Activated CD4-positive, alpha-beta T cell treated with anti-CD3 and anti-CD28 coated beads, Interleukin-2, Interleukin-6, amounts not matched to agents 100 ng/mL and 50 ng/mL, durations not matched to agents 16 hours and 8 hours (primary cell): ENCODE measurements at places on chromosomes 5 and 9.
A peak's percentile ranks its signal among the peaks of the same experiment; 100 is the strongest.

DNA sequence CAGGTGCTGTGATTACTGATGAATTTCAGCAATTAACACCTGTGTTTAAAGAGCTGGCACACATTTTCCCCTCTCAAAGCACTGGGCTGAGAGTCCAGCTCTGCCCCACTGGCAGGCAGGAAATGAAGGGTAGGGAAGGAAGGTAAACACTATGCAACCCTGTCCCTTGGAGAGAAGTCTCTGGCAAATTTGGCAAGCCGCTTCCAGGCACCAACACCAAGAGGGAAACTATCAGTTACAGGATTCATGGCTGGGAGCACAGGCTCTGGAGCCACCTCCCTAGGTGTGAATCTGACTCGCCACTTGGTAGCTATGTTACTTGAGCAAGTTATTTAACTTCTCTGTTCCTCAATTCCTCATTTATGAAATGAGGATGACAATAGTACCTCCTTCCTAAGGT is 3.3 kb downstream of the ANKS6 start:
- no peak for DNase-seq

GRCh38 chr9:2024888-2025782 is 10.0 kb downstream of the SMARCA2 start:
- no peak for DNase-seq

GRCh38 chr9:97389249-97389648 is 22.6 kb upstream of the TDRD7 start:
- no peak for DNase-seq

DNA sequence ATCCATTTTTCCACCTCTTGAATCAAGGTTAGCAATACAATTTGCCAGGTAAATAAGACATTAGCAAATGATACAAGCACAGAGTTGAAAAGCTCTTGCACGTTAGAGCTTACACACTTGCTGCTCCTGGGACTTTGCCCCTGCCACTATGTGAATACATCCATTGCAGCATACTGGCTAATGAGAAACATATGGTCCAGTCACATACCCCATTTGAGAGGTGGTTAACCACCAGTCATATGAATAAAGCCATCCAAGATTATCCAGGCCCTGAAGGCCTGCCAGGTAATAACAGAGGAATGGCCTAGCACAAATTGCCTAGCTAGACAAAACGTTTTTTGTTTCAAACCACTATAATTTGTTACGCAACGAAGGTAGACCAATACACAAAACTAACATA is 45.8 kb upstream of the FTMT start:
- no peak for DNase-seq

- DNase-seq, result no peak
Observed at GRCh38 chr5:76174101-76174500, 90.9 kb downstream of the SV2C start.

- no peak for DNase-seq
Observed at GRCh38 chr9:121985792-121986494, 107.2 kb downstream of the TTLL11 start.

- DNase-seq, result no peak
Observed at GRCh38 chr5:176697267-176697933, 50.1 kb downstream of the TSPAN17 start.

DNA sequence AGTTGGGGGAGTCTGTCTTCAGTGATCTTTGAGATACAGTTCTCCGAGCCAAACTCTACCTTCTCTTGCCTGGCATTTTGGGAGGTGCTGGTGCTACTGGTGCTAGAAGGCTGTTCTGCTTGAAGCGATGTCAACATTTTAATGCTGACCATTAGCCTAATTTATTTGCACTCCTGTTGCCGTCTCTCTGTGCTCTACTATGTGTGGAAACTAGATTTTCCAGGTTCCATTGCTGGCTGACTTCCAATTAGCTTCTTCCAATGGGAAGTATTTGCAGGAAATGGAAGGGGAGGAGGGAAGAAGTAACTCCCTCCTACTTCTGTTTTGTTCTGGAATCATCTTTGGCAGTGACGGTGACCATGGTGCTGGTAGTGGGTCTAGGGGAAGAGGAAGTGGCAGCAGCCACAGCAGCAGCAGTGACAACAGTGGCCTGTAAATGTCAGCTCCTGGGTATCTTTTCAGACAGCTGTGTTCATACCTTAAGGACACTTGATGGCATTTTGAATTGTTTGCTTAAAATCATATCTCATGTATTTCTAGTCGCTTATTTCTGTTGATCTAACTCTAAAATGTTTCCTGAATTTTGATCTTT is 7.9 kb downstream of the TXNDC8 start:
- no peak for DNase-seq

GRCh38 chr5:106321242-106321641 is 1349.5 kb downstream of the EFNA5 start:
- DNase-seq, result no peak

DNA sequence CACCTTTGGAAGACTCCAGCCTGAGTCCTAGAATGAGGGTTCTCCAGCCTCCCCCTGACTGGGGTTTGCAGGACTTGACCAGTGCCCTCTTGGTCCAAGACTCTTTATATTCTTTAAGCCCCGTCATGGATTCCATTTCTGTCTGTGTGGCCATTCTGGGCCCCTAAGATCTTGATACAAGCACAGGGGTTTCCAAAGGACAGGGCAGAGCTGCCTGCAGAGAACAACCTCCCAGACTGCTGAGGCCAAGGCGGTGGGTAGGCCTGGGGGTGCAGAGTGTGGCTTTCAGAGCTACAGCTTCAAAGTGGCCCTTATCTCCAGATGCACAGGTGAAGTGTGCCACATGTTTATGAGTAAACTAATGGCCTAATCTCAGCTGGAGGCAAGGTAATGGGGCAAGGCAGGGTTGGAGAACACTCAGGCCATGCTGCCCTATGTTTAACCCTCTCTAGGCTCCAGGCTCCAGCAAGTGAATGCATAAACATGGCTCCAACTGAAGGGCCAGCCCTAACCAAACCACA is 32.1 kb downstream of the FOXI1 start:
- DNase-seq, result no peak

DNA sequence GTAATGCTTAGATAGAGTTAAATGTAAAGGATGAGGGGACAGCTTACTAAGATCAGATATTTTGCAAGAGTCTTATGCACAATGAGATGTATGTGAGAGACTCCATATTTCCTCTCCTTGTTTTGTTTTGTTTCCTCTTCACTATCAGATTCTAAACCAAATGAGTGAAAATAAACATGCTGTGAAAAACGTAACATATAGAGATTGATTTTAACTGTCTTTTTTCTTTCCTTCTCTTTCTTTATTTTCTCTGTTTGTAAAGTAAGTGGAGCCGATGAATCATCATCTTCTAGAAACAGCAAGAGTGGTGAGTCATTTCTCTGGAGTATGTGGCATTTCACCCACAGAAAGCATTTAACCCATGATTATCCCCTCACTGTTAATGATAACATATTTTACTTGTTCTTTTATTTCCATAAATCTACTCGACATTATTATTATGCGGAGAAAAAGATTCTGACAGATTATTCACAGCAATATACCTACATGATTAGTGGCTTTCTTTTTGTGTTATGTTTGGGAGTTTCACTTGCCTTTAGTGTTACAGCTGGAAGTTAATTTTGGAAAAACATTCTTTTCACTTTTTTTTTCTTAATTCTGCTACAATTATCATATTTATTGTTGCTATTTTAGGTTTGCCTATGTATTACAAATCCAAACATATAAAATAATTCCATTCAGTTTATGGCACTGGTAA is 2.1 kb upstream of the ANXA1 start:
- DNase-seq, result peak; percentile 81

DNA sequence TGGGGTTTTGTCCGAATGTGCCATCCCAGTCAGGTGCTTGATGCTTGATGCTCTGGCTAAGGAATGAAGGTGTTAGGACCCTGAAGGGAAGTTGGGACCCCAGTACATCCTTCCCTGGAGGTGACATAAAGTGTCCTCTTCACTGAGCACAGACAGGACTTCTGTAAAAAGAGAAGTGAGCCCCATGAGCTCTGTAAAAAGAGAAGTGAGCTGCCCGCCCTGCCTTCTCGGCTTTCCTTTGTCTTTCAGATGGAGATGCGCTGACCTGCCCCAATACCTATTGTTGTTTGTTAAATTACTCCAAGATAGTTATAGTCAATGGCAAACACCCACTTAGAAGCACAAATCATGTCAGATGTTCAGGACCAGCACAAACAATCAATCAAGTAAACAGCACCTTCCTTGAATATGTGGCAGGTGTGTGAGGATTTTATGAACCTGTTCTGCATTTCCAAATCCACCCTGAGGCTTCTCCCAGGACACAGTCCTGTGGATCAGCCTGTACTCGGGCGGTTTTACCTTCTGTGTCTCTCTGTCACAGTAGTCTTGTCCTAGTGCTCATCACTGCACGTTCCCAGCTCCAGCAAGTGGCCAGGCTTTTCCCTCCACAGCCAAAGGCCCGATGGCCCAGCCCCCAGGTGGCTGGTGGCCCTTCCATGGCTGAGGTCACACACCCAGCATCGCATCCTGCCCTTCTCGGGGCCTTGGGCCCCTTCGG is 191.4 kb downstream of the MTRR start:
- no peak for DNase-seq

DNA sequence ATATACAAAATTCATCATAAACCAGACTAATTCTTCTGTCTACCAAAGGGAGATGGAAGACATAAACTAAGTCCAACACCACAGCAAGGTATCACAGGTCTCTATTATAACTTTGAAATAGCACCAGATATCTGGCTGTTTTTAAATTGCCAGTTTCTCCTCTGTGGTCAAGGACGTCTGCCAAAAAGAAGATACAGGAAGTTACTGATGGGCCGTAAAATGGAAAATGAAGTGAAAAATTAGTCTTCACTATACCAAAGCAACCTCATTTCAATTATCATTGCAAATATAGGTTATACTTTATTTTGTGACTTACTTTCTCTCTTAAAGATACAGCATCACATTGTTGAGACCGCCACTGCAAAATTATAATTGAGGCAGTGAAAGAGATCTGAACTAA is 225.5 kb downstream of the NDUFS4 start:
- DNase-seq, result no peak

DNA sequence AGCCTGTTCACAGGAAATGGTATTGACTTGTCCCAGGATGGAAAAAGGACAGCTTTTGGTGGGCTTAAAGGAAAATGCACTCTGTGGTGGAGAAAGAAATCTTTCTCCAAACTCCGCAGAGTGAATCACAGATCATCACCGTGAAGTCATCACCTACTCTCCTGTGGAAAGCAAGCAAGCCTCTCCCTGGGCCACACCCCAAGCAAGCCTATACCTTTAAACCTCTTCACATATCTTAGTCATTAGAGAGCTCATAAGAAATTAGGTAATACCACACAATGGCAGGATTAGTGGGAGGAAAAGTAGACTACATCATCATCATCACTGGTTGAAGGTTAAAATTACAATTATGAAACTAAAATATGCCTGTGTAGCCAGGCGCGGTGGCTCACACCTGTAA is 23.2 kb downstream of the TLE1 start:
- DNase-seq, result no peak

DNA sequence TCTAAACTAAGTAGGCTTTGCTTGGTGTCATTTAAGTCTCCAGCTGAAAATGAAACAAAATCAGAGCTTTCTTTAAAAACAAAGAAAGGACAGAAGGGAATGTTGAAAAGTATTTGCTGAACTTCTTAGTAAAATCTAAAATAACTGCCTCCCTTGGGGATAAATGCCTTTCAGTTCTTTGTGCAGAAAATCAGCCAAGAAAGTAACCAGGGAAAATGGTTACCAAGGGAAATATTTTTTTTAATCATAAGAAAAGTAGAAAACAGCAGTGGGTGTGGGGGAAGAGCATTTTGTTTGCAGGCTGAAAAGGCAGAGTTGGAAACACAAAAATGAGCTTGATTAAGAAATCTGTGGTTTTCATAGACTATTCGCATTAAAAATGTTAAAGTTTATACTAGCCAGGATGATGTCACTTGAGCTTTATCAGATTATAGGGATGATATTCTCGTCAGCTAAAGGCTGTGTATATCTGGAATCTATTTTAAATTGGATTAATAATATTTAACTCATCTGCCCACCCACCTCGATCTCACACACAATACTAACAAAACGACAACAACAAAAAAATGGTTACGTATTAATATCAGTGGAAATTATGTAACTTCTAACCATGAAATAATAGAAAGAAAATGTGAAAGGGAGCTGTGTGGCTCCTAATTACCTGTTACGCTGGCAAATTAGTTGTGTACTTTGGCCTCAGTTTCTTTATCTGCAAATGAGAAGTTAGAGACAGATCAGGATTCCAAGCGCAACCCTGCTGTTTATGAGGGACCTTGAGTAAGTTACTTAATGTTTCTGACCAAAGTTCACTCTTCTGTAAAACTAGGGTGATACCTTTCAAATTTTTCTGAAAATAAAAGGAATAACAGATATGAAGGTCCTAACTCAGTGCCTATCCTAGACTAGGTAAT is at the start of gene ECM2:
ECM2 (minus strand) TSS at position 51 of the 911 bp plus-strand sequence. CDS start 13,124 bp downstream, outside the sequence.
- no peak for DNase-seq
